ENCODE measurements at places on chromosomes 3 and 15.

- no peak for DNase-seq
These were observed 4.0 kb downstream of the RASSF1 start for GRCh38 chr3:50336452-50337174.

GRCh38 chr3:43019006-43019809 lies 40.1 kb downstream of the GASK1A start:
- DNase-seq: no peak

- no peak for DNase-seq
These were observed 151.5 kb downstream of the B3GALNT1 start for GRCh38 chr3:160953686-160954085.

DNA sequence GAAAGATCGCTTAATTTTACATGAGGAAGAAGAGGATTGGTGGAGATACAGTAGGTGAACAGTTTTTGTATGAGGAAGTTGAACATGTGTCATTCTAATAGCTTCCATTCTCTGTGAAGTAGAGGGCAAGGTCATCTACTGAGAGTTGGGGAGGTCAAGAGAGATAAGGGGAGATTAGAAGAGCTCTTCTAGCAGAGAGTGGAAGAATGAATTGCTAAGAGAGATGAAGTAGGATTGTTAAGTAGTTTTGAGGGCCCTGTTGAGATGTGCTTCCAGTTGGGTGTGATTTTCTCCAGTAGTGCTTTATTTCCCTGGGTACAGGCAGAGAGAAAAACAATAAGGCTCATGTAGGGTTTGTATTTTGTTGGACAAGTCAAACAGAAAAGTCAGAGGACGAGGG lies 5.2 kb downstream of the OPA1 start:
- DNase-seq: no peak

Measured in midbrain (tissue), 1 donor.